ENCODE measurements at places on chromosomes 2 and 18.

DNA sequence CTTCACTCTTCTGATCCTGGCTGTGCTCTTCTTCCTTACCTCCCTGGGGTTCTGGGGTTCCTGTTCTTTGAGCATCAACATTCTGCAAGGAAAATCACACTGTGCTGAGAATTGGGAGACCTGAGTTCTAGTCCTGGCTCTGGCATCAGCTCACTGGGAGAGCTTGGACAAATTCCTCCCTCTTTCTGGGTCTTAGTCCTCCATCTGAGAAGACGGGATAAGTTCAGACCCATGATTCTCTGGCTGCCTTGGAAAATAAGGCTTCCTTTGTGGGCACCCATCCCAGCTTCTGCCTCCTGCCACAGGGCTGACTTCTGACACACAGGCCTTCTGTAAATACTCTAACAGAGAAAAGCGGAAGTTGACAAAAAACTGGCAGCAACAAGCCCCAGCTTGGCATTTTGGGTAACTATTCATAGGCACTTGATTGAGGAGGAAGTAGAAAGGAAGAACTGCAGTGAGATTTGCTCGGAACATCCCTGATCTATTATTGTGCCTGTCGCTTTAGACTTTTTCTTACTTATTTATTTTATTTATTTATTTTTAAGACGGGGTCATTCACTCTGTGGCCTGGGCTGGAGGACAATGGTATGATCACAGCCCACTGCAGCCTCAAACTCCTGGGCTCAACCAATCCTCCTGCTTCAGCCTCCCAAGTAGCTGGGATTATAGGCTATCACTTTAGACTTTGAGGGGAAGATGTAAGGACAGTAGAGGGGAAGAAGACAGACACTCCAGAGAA is 7.9 kb downstream of the PCBP1 start:
- DNase-seq = no peak

DNA sequence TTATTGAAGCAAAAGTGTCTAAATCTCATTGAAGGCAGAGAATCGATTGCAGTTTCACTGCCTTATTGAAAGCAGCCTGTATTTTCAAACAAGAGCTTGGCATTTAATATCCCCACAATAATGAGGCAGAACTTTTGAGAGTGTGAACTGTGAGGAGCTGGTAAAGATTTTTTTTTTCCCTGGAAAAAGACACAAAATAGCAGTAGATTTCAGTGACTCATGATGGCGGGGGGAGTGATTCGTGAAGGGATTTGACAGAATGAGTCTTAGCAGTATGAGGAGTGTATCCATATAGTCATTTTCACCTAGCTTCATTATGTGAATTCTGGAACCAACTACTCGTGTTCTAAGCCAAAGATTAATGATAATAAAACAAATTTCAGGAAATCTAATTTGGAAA is 242.9 kb downstream of the ARL6IP6 start:
- DNase-seq = no peak

GRCh38 chr2:176628438-176628837 is 359.2 kb downstream of the MTX2 start:
- DNase-seq = no peak

DNA sequence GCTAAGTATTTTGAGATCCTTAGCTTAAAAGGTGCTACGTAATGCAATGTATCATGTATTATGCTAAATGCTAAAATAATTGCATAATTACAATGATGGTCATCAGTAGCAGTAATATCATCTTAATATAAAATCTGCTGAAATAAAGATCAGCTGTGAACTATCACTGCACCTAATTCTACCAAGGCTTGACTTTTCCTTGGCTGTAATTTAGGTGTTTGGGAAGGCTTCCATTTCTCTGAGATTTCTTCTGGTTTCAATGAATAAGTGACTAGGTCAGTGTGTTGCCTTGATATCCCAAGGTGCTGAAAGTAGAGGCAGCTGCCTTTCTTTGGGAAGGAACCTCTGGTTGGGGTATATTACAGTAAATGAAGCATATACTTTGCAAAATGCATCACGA is 376.1 kb downstream of the STK39 start:
- DNase-seq = no peak

DNA sequence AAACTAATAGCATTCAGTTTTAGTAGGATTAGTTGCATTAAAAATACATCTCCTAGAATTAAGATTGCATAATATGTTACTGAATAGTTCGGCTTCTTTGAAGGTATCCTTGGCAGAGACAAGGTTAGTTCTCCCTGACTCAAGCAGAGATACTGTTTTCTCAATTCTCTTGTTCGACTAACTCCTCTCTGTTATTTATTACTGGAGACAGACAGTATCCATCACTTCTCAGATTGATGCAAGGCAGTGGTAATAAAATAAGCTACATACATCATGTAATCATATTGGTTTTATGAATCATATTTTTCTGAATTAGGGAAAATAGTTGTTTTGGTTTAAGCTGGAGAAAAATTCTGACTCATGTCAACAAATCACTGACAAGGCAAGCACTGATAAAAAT is 134.8 kb downstream of the SLC8A1 start:
- DNase-seq = no peak

DNA sequence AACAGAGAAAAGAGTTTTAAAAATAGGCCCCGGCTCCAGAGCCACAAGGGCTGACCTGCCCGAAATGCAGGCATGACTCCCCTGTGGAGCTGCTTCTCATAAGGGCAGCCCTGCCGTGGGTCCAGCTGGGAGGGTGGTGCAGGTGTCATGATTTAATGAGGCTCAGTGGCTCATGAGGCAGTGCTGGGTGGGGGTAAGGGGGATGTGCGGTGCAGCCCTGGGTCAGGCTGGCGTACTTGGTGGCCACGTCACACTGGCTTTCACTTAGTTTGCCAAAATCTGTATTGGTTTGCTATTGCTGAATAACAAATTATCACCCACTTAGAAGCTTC is 33.6 kb downstream of the HJURP start:
- DNase-seq = no peak

DNA sequence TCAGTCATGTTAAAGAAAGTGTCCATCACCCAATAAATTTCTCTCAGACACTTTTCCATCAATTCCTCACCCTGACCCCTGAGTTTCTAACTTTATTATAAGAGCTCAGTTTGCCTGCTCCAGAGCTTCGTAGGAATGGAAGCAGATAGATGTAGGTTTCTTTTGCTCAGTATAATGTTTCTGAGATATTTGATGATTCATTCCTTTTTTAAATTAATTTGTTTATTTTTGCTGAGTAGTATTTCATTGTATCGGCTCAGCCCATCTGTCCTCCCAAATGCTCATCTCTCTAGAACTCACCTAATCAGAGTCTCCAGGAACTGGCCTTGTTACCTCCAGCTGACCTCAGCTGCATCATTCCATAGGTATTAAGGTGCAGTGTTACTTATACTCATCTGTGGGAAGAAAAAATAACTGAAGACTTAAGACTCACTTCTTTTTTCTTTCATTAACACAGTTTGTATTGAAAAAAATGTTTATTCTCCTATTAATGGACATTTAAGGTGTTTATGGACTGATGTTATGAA is 11.9 kb upstream of the BCL2L11 start:
- DNase-seq = no peak

- no peak for DNase-seq
Measured at GRCh38 chr2:169961911-169962310, 134.7 kb downstream of the UBR3 start.

DNA sequence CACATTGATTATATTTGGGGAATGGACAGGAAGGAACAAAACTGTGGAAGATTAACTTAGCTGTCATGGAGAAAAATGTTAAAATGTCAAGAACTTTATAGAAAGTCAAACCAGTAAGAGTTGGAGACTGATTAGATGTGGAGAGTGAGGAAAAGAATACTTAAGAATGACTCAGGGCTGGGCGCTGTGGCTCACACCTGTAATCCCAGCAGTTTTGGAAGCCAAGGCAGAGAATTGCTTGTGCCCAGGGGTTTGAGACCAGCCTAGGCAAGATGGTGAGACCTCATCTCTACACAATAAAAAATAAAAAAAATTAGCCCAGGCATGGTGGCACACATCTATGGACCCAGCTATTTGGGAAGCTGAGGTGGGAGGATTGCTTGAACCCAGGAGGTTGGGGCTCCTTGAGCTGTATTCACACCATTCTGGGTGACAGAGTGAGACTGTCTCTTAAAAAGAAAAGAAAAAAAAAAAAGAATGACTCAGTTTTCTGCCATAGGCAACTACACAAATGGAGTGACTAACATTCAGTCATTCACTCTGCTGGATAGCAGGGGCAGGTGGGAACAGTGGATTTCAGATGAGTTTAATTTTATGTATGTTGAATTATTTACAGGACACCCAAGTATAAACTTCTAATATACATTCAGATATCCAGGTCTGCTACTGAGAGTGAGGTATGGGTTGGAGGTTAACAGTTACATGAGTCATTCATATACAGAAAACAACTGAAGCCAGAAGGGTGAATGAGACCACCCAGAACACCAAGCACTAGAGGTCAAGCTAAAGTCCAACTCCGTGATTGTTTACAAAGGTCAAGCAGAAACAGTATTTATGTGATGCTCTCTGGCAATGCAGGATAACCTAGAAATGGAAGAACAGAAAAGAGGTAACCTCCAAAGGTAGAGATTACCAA is 33.9 kb downstream of the ORC2 start:
- no peak for DNase-seq

DNA sequence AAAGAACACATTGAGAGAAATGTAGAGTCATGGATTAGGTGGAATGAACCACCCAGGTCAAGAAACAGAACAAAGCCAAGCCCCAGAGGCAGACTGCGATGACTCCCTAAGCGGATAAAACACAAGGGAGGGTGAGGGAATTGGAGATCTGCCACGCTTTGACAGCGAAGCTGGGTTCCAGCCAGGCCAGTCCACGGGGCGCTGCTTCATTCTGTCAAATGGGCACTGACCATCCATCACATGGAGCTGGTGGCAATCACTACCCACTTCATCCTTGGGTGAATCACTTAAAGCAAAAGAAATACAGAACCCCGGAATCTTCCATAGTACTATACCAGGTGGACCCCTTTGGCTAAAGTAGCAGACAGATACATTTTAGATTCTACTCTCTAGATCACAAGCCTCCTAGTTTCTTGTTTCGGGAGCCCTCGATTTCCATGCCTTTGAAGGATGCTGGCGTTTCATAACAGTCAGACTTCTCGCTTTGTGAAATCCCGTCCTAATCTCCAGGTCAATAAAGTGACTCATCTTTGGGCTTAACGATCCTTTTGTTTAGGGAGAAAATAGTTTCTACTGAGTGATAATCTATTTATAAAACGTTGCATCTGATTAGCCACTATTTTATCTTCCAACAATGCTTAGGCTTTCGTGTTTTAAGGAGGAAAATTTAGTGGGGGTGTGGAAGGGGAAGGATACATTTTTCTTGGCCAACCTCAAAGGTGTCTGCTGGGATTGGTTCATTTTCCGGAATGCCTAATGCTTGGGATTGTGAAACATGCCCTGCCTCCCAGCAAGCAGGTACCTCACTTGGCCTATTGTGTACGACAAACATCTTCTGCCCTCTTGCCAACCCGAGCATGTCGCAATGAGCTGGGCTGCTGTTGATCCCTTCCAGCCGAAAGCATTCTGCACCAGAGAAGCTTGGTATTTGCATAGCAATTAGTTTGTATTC is 44.1 kb upstream of the HDAC4 start:
- DNase-seq = no peak

GRCh38 chr2:130251535-130251872 is 53.3 kb upstream of the TUBA3E start:
- no peak for DNase-seq

DNA sequence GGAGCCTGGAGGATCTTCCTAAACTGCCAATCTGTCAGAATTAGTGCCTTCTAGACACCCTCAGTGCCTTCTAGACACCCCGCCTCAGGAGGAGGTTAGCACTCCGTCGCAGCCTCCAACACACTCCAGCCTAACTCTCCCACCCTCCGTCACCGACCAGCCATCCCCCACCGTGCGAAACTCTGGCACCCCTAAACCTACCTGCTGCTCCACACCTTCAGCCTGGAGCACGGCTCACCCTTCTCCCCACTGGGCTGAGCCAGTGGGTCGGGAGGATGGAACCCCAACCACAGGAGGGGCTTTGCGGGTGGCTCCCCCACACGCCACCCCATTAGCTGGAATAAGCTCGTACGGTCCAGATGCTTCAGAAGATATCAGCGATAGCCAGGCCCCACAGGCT is 468.9 kb upstream of the HS6ST1 start:
- DNase-seq = no peak

GRCh38 chr2:135590619-135591260 is 59.5 kb downstream of the R3HDM1 start:
- no peak for DNase-seq

DNA sequence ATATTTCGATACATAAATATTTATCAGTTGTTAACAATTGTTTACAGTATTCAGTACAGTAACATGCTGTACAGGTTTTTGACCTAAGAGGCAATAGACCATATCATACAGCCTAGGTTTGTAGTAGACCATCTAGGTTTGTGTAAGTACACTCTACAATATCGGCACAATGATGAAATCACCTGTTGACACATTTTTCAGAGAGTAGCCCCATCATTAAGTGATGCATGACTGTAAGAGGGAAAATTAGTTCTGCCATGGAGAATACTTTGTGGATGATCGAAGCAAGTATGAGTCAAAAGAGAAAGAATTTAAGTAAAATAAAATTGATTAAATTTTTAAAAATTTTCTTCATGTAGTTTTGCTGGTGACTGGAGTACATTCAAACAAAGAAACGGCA is 32.6 kb downstream of the VIT start:
- no peak for DNase-seq

GRCh38 chr2:29878898-29879297 is 42.5 kb downstream of the ALK start:
- no peak for DNase-seq

- DNase-seq = peak; percentile 99
Measured at GRCh38 chr2:10094271-10094814, 14.1 kb upstream of the CYS1 start.

DNA sequence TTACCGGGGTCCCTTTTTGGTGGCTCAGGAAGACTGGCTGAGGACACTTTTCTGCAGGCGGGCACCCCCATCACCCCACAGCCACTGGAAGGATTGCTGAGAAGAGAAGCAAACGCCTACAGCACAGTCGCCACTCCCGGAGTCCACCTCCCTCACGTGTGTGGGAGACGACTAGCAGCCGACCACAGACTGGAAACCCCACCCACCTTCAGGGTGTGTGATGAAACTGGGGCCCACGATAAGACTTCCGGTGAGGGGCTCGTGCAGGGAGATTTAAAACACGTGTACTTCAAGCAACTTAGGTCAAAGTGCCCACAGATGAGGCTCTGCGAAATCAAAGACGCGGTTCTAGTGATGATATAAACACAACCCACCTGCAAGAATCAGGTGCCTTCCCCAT is 26.3 kb downstream of the MBP start:
- no peak for DNase-seq

Data from NCI-H524 treated with DMSO at 0.1 percent for 48 hours (cell line).